ENCODE measurements at places on chromosomes 4 and X. TPM values are rescaled to one million over a fixed set of nuclear protein-coding genes. Genes with fewer than 3 reads are reported as not detected.

GRCh38 chr4:139802931-139803330 is 137.3 kb downstream of the MGST2 start:
- no peak for DNase-seq

GRCh38 chr4:15868826-15869413 is 69.6 kb downstream of the FGFBP1 start:
- no peak for DNase-seq

DNA sequence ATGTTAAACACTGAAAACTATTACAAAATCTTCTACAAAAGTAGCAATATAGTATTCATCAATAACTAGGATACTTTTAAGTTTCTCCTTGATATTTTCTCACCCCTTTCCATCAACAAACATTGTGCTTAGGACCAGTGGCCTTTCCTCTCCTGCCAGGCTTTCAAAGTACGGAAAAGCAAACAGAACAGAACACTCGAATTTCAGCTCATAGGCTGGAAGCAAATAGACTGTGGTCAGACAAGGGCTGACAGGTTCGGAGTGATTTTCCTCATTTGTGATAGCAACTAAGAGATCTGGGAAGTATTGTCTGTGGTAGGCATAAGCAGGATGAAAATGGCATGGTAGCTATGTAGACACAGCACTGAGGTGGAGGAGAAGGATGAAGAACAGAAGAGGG is 68.6 kb upstream of the SORBS2 start:
- DNase-seq: no peak

DNA sequence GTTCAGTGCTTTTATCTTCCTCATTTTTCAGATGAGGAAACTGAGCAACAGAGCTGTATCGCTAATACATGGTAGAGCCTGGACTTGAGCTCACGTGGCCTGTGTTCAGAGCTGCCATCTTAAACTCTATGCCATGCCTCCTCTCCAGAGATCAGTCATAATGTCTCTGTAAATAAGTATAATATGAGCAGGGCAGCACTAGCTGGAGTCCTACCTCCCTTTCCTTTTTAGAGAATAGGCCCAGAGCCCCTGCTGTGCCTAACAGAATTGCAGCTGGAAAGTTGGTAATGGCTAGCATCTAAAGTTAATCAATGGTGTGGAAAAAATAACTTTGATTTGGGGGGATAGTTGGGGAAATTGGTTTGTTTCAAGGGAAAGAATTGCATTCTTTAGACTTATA is 20.4 kb downstream of the CASP6 start:
- DNase-seq: no peak

GRCh38 chr4:171025776-171026175 is 787.4 kb upstream of the GALNTL6 start:
- peak; percentile 4 for DNase-seq

DNA sequence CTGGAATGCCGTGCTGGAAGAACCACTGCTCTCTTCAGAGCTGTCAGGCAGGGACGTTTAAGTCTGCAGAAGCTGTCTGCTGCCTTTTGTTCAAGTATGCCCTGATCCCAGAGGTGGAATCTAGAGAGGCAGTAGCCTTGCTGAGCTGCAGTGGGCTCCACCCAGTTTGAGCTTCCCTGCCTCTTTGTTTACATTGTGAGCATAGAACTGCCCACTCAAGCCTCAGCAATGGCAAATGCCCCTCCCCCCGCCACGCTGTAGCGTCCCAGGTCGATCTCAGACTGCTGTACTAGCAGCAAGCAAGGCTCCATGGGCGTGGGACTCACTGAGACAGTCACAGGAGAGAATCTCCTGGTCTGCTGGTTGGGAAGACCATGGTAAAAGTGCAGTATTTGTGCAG is 34.8 kb upstream of the MUC7 start:
- no peak for DNase-seq

GRCh38 chr4:88481537-88481936 is 24.6 kb downstream of the HERC5 start:
- DNase-seq: no peak

- no peak for DNase-seq
Measured at GRCh38 chr4:109251396-109251795, 51.1 kb downstream of the COL25A1 start.

DNA sequence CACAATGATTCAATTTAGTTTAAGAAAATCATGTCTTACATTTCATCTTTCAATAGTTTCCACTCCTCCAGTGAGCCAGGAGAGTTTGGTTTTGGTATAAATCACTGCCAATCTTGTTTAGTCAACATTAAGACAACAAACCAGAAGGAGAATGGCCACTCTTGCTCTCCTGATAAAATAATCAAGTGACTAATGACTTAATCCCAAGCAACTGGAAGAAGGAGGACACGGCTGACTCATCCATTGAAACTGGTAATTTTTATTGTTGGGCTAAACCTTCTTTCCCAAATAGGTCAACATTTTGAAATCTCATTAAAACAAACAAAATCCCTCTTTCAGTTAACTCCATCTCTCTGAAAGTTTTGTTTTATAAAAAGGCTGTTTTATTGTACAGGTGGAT is 230.2 kb downstream of the CLCN4 start:
- peak; percentile 55 for DNase-seq

DNA sequence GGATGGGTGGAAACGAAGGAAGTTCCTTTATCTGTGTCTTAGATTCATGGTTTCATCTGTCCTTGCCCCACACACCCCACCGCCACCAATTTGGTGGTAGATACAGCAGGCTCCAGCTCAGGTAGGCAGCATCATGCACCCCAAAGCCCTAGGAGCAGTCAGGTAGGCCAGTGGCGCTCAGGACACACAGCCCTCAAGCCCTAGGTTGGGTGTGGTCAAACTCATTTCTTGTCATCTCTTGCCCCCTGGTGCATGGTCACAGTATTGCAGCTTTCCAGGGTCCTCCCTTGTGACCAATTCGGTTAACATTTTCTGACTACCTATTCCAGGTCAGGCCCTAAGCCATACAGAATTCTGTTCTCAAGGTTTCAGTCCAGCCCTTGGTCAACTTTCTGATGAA is 14.5 kb upstream of the PRRG3 start:
- DNase-seq: peak; percentile 8

DNA sequence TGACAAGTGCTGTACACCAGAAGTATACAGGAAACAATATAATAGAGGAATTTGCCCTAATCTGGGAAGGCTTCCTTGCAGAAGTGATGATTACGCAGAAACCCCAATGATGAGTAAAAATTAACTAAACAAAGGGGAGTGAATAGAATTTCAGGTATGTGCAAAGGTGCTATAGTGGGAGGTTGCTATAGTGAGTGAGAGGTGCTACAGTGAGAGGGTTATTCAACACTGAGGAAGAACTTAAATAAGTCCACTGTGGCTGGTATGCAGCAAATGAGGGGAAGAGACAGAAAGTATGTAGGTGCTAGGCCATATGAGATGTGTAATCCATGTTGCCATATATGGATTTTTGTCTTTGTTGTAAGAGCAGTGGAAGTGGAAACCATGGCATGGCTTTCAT is 69.5 kb downstream of the TRIM2 start:
- no peak for DNase-seq

GRCh38 chr4:9885958-9886357 is 104.5 kb downstream of the DRD5 start:
- no peak for DNase-seq

- DNase-seq: peak; percentile 29
Measured at GRCh38 chr4:186297013-186297645, 31.1 kb downstream of the F11 start.

DNA sequence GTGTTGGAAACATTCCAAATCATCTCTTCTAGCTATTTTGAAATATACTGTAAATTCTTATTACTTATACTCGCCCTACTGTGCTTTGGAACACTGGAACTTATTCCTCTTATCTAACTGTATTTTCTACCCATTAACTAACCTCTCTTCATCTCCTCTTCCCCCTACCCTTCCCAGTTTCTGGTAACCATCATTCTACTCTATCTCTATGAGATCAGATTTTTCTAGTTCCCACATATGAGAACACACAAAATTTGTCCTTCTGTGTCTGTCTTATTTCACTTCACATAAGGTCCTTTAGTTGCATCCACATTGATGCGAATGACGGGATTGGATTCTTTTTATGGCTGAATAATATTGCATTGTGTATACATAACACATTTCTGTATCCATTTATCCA is 1003.8 kb upstream of the INTU start:
- no peak for DNase-seq

GRCh38 chr4:11263208-11263607 is 165.5 kb downstream of the HS3ST1 start:
- DNase-seq: no peak

- no peak for DNase-seq
Measured at GRCh38 chr4:625631-626161, 323 bp downstream of the PDE6B start.

- no peak for DNase-seq
Measured at GRCh38 chr4:2432991-2433530, 14.3 kb downstream of the CFAP99 start.

- no peak for DNase-seq
Measured at GRCh38 chr4:6257247-6258025, 12.2 kb upstream of the WFS1 start.

GRCh38 chr4:79700356-79700755 is 292.3 kb upstream of the GK2 start:
- no peak for DNase-seq

GRCh38 chrX:39839371-39839770 is 258.4 kb downstream of the BCOR start:
- DNase-seq: no peak

DNA sequence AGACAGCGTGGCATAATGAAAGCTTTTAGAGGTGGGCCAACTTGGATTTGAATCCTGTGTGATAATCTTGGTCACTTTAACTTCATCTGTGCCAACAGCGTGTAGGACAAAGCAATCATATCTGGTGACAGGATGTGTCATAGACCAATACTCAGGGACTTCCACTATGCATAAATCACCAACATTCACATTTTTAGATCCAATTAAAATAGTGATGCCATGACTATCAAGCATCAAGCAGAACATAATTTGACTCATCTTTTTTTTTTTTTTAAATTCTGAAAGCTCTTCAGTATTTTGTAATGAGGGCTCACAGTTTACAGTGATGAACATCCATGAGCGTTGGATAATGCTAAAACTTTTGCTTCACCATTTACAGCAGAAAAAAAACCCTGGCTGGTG is 27.3 kb upstream of the RAPGEF2 start:
- peak; percentile 41 for DNase-seq

GRCh38 chr4:141126769-141127168 is 6.5 kb downstream of the RNF150 start:
- no peak for DNase-seq

DNA sequence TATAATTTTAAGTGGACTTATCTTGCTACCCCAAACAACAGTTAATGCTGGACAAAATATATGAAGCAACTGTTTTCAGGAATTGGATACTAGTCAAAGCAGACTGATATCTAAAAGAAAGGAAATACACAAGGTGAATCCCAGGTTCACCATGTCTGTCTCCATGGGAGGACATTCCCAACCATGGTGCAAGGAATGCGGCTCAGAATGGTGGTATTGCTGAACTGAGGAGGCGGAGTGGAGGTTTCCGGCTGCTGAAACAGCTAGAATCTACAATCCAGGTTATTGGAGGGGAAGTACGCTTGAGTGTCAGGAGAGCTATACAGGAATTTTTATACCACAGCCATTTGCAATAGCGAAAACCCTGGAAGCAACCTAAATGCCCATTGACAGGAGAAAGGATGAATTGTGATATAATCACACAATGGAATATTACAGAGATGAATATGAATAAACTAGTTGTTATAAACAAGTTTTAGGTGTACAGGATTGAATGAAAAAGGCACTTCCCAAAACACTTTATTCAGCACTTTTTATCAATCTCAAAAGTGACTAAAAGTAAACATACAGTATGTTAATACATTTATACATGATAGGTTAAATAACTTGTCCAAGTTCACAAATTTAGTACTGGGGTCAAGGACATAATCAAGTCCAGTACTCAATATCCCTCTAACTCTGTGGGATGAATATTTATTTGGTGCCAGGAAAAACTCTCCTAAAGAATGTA is 9.0 kb downstream of the HMGB2 start:
- no peak for DNase-seq

DNA sequence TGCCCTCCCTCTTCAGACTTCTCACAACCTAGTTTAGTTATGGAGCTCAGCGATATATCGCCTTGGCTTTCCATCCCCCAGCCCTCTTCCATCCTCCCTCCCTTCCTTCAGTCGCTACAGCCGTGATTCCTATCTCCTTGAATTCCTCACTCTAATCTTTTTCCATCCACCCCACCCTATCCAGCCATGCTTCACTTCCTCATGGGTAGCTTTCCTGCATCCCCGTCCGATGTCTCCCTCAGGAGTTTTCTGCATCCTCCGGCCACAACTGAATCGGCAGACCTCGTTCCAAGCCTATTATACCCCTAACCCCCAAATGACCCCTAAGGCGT is 456 bp downstream of the SNX12 start:
- DNase-seq: no peak

GRCh38 chrX:18047491-18047890 is 173.2 kb downstream of the BEND2 start:
- DNase-seq: no peak

GRCh38 chrX:36787752-36788151 is 220.4 kb upstream of the FAM47C start:
- DNase-seq: no peak

DNA sequence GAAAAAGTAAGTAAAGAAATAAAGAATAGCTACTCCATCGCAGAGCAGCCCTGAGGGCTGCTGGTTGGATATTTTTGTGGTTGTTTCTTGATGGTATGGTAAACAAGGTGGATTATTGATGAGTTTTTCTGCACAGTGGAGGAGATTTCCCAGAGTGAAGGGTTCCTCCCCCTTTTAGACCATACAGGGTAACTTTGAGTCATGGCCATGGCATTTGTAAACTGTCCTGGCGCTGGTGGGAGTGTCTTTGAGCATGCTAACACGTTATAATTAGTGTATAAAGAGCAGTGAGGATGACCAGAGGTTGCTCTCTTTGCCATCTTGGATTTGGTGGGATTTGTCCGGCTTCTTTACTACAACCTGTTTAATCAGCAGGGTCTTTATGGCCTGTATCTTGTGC is 128.2 kb downstream of the ASMT start:
- DNase-seq: no peak

- DNase-seq: no peak
Measured at GRCh38 chrX:17501746-17502145, 126.7 kb downstream of the NHS start.

DNA sequence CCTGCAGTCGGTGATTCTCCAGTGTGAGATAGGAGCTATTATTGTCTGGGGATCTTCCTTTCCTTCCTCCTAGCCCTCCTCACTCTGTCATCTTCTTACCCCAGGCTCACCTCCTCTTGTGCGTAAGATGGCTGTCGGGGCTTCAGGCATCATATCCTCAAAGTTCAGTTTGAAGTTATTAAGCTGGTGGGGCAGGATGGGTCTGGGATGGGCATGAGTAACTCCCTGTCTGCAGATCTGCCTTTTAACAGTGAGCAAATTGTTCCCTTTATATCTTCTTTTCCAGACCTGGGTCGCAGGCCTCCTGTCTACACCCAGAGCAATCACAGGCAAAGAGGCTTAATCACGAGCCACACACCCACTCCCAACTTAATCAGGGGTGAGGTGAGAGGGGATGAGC is 900 bp upstream of the MTMR1 start:
- no peak for DNase-seq

The NWD2 gene
- total RNA-seq: not detected

The SORCS2 gene
- total RNA-seq: 10.7 TPM

The CDKL2 gene
- total RNA-seq: 5.2 TPM

The BEX5 gene
- not detected for total RNA-seq

The FAM53A gene
- 4.3 TPM for total RNA-seq

The EDA2R gene
- total RNA-seq: 8.2 TPM

The FMR1NB gene
- not detected for total RNA-seq

The FRMPD4 gene
- 0.24 TPM for total RNA-seq

The MAGEC1 gene
- total RNA-seq: not detected

The WWC2 gene
- total RNA-seq: 35.7 TPM

The APLN gene
- total RNA-seq: not detected

The PDGFRA gene
- 0.33 TPM for total RNA-seq

The OTC gene
- not detected for total RNA-seq

The TRAM1L1 gene
- total RNA-seq: 2.8 TPM

The MAGEA4 gene
- total RNA-seq: not detected

Measured in mammary epithelial cell (primary cell).